H7 (cell line): ENCODE measurements at places on chromosomes 4 and X. TPM values are rescaled to one million over a fixed set of nuclear protein-coding genes. Genes with fewer than 3 reads are reported as not detected.
A peak's percentile ranks its signal among the peaks of the same experiment; 100 is the strongest.

DNA sequence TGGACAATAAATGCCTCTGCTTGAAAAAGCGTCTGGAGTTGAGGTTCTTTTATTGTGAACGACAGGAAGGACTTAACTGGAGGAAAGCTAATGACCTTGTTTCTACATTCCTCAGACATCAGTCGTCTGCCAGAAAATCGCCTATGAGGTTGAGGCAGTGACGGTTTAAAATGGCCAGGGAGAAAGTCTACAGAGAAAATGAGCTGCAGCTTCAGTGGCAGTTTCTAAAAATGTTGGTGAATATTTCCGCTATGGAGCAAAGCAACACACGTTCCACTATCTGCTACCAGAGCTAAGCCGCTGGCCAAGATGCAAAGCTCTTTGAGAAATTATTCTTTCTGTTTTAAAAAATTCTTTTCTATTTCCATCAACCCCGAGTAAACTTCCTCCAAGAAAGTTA is 116.9 kb upstream of the GALNT7 start:
- DNase-seq: no peak

GRCh38 chrX:149827254-149827653 is 45.5 kb downstream of the MAGEA9 start:
- DNase-seq: no peak

DNA sequence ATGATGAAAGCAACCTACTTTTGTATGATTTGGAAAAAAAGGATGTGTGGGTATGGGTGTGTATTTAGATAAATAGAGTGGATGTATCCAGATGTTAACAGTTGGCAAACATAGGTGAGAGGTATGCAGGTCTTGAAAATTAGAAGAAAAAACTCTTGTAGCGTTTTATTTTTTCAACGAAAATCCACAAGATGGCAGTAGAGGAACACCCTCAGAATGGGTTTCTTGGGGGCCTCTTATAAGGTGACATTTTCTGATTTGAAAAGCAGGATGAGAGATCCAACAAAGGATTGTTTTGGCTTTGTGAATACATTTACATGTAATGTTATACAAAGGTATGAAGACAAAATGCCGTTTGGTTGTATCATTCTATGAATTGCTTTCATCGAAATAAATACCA is 68.3 kb downstream of the FMR1NB start:
- peak; percentile 42 for DNase-seq

DNA sequence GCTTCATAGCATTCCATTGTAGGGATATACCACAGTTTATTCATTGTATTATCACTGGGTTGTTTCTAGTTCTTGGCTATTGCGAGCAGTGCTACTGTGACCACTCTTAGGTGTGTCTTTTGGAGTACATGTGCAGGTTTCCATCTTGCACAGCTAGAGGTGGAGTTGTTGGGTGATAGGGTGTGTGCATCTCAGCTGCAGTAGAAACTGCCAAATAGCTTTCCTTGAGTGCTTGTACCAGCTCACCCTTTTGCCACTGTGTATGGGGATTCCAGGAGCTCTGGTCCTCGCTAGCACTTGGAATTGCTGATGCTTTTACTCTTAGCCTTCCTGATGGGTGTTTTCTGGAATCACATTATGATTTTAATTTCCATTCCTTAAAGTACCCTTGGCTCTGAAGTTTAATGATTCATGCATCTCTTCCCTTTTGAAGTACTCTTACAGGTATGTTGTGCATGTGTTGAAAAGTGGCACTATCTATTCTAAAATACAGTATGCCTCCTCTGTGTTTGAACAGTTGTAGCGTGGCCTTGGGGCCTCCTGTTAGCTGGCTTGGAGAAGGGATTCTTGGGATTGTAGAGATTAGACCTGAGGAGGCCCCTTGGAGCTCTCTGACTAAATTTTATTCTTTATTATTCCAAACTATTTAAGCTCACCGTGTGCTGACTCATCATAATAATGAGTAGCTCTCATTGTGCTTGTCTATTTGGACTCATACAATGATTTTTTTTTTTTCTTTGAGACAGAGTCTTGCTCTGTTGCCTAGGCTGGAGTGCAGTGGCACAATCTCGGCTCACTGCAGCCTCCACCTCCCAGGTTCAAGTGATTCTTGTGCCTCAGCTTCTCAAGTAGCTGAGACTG is 38.4 kb downstream of the HTT start:
- DNase-seq: no peak

DNA sequence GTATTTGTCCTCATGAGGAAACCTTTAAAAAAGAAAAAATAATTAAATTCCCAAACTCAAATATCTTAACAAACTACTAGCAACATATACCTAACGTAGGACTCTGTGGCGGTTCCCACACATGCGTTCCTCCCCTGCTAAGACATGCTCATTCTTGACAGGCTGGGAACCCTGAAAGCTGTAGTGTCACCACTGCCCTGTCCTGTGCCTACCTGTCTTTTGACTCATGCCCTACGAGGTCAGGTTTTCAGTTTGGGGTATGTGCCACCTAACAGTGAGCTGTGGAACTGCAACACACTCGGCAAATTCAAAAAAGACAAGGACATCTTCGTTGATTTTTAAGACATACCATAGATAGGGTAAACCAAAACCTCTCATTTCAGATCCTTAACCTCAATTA is 17.8 kb downstream of the IDS start:
- DNase-seq: peak; percentile 44

The BCORL1 gene
- total RNA-seq: 2.4 and 2.5 TPM in 2 replicates

The ZMYM3 gene
- total RNA-seq: 46.4 and 48.9 TPM in 2 replicates

GRCh38 chrX:41822892-41823291 is 98.9 kb downstream of the GPR82 start:
- DNase-seq: no peak

- no peak for DNase-seq
Observed at GRCh38 chrX:48487362-48487798, 11.4 kb downstream of the FTSJ1 start.

GRCh38 chrX:63400340-63400739 is 49.2 kb upstream of the SPIN4 start:
- no peak for DNase-seq

GRCh38 chr4:99276417-99276816 is 14.4 kb downstream of the ADH1A start:
- no peak for DNase-seq

- DNase-seq: no peak
Observed at GRCh38 chr4:709348-709747, 3.7 kb downstream of the PCGF3 start.

The GEMIN8 gene
- total RNA-seq: 34.1 and 52.1 TPM in 2 replicates

- DNase-seq: no peak
Observed at GRCh38 chrX:135435933-135436332, 14.2 kb downstream of the SMIM10L2A start.

DNA sequence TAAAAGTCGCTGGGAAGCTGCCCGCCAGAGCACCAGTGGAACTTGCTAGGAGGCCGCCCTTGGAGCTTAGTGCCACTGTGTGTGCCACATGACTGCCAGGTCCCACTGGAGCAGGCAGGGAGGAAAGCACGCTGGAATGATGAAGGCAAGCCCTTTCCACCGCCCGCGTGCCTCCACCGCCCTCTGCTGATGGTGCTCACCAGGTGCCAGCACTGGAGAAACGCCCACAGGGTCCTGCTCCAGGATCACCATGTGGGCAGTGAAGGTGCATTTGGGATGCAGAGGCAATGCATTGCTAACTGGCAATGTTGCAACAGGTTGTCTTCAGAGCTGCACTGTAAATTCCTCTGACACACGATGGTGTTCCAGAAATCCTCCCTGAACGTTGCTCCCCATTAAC is 76.3 kb downstream of the SHROOM2 start:
- peak; percentile 82 for DNase-seq

The C4orf51 gene
- total RNA-seq: 3.9 and 17.9 TPM in 2 replicates

The RENBP gene
- total RNA-seq: 17.9 and 18.3 TPM in 2 replicates

GRCh38 chrX:138763761-138764160 is 52.2 kb upstream of the FGF13 start:
- DNase-seq: no peak

DNA sequence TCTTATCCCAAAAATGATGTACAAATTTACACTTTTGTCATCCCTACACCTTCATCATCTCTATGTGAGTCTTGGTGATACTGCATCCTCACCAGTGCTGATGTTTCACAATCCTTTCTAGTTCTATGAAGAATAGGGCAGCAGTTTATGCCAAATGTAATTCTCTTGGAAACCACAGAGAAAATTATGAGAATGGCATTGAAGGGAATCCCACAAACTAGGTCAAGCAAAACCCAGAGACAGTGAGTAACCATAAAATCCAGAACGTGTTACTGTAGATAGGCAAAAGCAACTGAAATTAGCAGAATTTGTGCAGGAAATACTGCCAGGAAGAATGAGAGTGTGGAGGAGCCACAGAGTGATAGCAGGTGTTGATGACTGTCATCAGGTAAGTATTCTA is 24.5 kb downstream of the IL15 start:
- no peak for DNase-seq

The DDIT4L gene
- total RNA-seq: 8.0 and 10.2 TPM in 2 replicates

The CT55 gene
- total RNA-seq: 0.10 TPM in 1 of 2 replicates, not detected in the other

GRCh38 chr4:118703118-118703517 is 17.9 kb downstream of the METTL14 start:
- DNase-seq: no peak

- no peak for DNase-seq
Observed at GRCh38 chr4:123643691-123644090, 247.1 kb downstream of the SPRY1 start.

DNA sequence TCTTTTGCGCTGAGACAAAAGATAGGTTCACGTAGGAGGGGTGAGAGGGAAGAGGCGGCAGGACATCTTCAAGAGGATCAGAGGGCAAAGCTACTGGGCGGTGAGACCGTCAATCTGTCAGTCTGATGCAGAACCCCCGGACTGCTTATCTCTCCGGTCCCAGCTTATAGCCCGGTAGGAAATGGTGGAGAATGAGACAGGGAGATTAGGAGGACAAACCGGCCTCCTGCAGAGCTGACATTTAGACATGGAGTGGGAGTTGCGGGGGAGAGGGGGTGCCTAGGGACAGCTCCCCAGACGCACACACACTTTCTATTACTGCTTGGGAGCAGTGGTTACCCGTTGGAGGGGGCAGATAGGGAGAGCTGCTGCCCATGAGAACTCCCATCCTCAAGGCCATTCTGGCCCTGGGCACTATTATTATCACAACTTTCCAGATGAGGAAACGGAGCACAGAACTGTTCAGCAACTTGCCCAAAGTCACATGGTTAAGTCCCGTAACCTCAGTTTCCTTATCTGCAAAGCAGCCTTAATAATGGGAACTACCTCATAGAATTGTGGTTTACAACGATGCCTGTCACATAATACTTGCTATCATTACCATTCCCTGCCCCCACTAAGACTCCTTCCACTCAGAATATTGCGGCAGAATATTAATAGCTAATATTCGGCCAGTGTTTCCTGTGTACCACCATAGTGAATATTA is 1.1 kb upstream of the HDAC6 start:
- no peak for DNase-seq

- no peak for DNase-seq
Observed at GRCh38 chr4:112290341-112290740, 4.6 kb upstream of the TIFA start.

- DNase-seq: no peak
Observed at GRCh38 chr4:7323872-7324650, 110.7 kb downstream of the PSAPL1 start.

The HTR2C gene
- 3.2 and 4.5 TPM in 2 replicates for total RNA-seq

The GAR1 gene
- total RNA-seq: 9.7 and 12.7 TPM in 2 replicates

The EPHA5 gene
- total RNA-seq: 0.03 and 0.11 TPM in 2 replicates
